Activated T-cell treated with anti-CD3 and anti-CD28 coated beads for 4 hours (primary cell): ENCODE measurements at places on chromosomes 12 and 14.

DNA sequence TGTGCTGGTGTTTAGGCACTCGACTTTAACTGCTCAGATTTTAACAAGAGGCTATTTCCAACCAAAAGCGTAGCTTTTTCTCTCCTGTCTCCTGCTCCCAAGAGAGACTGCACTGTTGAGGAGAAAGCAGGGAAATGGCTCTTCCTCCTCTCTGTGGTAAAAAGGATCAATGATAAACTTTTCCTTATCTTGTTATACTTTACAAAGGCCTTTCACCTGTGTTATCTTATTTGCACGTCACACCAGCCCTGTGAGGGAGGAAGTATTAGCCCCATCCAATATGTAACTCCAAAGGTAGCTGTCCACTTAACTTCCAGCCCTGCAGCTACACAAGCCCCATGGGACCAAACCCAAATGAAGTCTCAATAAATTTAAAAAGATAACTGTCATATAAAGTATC, 32.9 kb upstream of the ZFP36L1 start:
- no peak for DNase-seq

DNA sequence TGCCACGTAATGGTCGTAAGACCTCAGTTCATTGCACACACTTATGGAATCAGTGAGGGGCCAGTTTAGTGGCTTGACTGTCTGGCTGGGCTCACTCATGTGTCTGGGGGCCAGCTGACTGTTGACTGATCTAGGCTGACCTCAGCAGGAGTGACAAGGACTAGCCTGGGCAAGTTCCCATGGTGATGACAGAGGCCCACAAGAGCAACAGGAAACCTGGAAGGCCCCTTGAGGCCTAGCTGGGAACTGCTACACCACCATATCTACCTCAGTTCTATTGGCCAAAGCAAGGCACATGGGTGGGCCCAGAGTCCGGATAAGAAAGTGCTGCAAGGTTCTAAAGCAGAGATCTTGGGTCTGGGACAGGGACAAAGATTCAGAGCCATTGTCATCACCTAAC, 21.3 kb upstream of the RFLNA start:
- no peak for DNase-seq

DNA sequence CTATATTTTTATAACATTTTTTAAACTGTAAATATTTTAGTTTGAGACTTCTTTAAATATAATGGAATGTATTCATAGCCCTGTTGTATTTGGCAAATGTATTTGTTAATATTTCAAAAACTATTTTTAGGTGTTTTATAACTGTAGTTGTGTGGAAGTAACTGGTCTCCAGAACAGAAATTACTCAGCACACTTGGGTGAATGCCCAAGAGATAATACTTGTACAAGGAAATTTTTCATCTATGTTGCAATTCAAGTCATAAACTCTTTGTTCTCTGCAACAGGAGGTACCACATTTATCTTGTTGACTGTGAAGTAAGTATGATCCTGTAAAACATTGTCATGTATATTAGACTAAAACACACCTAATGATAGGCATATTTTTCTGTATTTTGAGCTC, 72.8 kb downstream of the SLCO1B3 start:
- no peak for DNase-seq

DNA sequence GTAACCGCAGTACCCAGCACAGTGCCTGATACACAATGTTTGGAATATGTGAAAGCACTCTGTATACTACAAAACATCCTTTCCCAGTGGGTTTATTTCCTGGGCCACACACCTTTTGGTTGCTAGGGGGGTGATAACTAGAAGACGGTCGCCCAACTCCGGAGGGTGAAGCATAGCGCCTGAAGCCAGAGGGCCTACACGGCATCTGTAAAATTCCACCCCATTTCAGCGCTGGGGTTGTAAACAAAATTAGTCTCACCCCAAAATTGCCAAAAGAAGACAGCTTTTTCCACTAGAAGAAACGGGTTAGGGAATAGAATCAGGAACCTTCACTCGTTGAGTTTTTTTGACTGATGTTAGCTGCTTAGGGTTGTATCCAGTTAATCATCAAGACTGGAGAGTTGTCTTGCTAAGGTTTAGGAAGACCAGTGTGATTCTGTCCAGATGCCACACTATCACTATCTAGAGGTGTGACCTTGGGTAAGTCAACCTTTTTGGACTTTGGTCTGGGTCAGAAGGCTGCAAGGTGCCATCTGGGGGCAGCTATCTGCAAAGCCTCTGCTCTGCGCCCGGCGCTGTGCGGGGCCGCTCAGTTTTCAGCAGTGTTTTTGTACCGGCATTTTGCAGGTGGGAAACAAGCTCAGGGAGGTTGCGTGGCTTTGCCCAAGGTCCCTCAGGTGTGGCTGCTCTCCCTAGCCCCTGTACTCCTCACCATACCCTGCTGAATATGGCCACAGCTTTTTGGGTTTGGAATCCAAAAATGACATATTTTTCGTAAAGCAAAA, 1.3 kb downstream of the ZNF839 start:
- no peak for DNase-seq

GRCh38 chr12:61739925-61740324, 520.3 kb upstream of the USP15 start:
- DNase-seq: no peak

DNA sequence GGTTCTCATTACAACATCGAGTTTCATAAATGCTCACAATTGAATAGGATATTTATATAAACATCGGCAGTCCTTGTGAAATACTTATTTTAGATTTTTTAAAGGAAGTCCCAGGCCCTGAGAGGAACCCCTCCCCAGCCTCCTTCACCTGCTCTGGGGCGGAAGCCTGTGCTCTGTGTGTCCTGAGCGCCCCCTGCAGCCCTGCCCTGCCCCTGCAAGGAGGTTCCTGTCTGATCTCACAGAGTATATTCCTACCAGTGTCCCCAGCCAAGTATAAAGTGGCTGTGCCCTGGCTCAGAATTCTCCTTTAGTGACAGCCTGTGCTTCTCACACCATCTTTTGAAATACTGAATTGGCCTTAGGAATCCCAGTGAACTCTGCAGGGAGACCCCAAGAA, 659.5 kb downstream of the TMEM121 start:
- DNase-seq: peak; percentile 59

- DNase-seq: no peak
Observed at GRCh38 chr12:106690569-106691305, 83.7 kb upstream of the RIC8B start.

DNA sequence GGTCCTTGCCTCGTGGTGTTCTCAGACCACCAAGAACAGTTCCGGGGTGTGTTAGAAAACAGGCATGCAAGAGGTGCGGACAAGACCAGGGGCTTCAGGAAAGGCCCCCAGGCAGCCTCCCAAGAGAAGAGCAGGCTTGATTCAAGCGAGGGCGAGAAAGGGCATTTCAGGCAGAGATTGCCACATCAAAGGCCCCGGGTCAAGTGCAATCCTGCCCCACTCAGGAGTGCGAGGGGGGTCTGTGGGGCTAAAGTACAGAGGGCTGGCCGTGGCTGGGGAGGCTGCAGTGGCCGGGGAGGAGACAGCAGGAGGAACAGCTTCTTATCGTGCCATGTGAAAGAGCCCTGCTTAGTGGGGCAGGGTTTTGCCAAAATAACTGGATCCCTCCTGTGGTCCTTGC, 2.7 kb upstream of the BDKRB2 start:
- no peak for DNase-seq
